ENCODE measurements at places on chromosomes 6 and 20. TPM values are rescaled to one million over a fixed set of nuclear protein-coding genes. Genes with fewer than 3 reads are reported as not detected.

The GSTA1 gene
- not detected for total RNA-seq

The PGC gene
- total RNA-seq, result not detected

DNA sequence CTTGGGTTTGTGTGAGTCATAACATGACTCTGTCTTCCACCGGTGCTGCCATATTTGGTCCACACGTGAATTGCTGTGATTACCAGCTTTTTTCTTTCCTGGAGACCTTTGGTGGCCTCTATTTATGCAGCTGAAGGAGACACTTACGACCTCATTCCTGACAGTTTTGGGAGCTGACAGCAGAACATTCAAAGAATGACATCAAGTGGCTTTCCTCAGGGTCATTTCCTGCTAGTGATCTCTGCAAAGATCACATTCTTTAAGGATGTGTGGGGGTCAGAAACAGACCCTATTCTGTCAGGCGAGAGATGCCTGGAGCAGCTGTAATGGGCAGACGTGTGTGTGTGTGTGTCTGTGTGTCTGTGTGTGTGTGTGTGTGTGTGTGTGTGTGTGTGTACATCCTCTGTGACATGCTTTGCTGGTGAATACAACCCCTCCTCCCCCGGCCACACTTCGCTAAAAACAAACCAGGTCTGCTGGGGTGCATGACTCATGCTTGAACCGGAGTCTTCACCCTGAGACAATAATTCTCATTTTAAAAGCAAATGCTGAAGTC is 115.6 kb downstream of the TMEM170B start:
- H3K4me1 ChIP-seq, result no peaks in the 10 kb centered on the region
- DNase-seq, result no peak
- no peak overlapping the region for H3K27ac ChIP-seq
- H3K36me3 ChIP-seq, result no peaks in the 10 kb centered on the region
- H3K4me3 ChIP-seq, result no peak overlapping the region

The ANKRD66 gene
- not detected for total RNA-seq

DNA sequence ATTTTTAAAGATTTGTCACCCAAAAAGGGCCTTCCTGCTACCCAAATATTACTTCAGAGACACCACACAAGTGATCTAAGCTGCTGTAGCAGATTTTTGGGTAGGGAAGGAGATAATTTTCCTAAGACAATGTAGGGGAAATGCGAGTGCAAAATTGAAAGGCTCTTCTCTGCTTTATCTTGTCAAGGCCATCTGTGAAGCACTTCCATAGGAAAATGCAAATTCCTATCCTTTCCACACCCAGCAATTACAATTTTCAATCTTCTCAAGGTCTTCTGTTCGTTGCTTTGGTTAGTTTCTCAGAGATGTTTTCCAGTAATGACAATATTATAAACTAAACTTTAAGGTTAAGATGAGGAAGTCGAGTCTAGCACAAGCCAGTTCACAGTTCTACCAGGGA is 53.4 kb downstream of the HDGFL1 start:
- no peaks in the 10 kb centered on the region for H3K36me3 ChIP-seq
- H3K4me1 ChIP-seq, result no peaks in the 10 kb centered on the region
- H3K4me3 ChIP-seq, result no peak overlapping the region
- no peak for DNase-seq
- H3K27ac ChIP-seq, result no peak overlapping the region
- H3K27me3 ChIP-seq, result no peaks in the 10 kb centered on the region

The DLK2 gene
- 1.3 TPM for total RNA-seq

DNA sequence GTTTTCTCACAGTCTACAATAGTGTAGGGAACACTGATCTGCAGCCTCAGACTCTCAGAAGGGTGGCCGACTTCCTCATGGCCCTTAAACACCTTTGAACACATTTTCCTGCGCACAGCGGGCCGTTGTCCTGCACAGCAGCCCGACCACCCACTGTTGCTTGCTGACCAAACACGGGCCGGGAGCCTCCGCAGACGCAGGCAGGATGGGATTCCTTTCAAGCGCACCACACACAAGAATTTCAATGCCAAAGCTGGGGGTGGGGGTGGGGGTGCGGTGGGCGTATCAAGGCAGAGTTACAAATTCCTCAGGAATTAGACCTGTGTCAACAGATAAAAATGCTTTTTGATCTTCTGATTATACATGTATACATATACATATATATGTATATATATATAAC is 74.5 kb downstream of the HUS1B start:
- H3K4me1 ChIP-seq, result peaks cover 7% of the 10 kb centered on the region
- no peak for DNase-seq
- H3K4me3 ChIP-seq, result no peak overlapping the region
